ENCODE measurements at places on chromosomes 12 and 14.

- no peak for DNase-seq
- no peaks in the 10 kb centered on the region for H3K27me3 ChIP-seq
- no peaks in the 10 kb centered on the region for H3K36me3 ChIP-seq
Observed at GRCh38 chr12:64569923-64570691, 40.2 kb upstream of the RASSF3 start.

DNA sequence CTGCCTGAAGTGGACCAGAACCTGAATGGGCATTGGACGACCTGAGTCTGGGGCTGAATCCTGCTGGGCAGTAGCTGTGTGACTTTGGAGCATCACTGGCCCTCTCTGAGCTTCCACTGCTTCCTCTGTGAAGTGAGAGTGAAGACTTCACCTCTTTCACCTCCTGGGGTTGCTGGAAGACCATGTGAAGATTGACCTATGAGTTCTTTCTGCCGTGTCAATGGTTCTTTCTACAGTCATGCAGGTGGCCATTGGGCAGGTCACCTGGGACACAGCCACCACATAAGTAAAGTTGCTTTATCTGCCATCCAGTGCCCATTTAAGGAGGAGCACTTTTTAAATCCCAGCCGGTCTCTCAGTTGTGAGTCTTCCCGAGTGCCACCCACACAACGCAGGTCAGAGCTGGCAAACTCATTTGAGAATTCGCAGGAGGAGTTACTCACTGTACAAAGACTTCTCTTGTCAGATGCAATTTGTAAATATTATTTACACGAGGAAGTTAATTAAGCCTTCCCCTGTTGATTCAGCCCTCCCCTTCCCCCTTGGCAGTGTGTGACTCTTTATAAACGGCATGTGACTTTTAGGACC, 74.8 kb upstream of the TCL1B start:
- no peak overlapping the region for H3K4me3 ChIP-seq
- H3K27ac ChIP-seq, result no peak overlapping the region
- DNase-seq, result no peak
- no peaks in the 10 kb centered on the region for H3K4me1 ChIP-seq
- H3K36me3 ChIP-seq, result no peaks in the 10 kb centered on the region
- no peaks in the 10 kb centered on the region for H3K27me3 ChIP-seq

- no peaks in the 10 kb centered on the region for H3K27me3 ChIP-seq
- no peak for DNase-seq
- no peak overlapping the region for H3K27ac ChIP-seq
- no peaks in the 10 kb centered on the region for H3K4me1 ChIP-seq
- no peak overlapping the region for H3K4me3 ChIP-seq
Observed at GRCh38 chr12:75823475-75823874, 208.1 kb downstream of the PHLDA1 start.

- no peaks in the 10 kb centered on the region for H3K36me3 ChIP-seq
- H3K27ac ChIP-seq, result no peak overlapping the region
- DNase-seq, result peak; percentile 8
- no peaks in the 10 kb centered on the region for H3K4me1 ChIP-seq
Observed at GRCh38 chr12:116015525-116015924, 262.0 kb downstream of the MED13L start.

- H3K4me1 ChIP-seq, result peaks cover 16% of the 10 kb centered on the region
- H3K27ac ChIP-seq, result no peak overlapping the region
- no peak for DNase-seq
- no peaks in the 10 kb centered on the region for H3K27me3 ChIP-seq
Observed at GRCh38 chr12:93592641-93593406, 20.3 kb downstream of the SOCS2 start.

GRCh38 chr12:30923057-30923456, 3.5 kb upstream of the TSPAN11 start:
- no peak overlapping the region for H3K4me3 ChIP-seq
- no peak overlapping the region for H3K27ac ChIP-seq
- H3K4me1 ChIP-seq, result no peaks in the 10 kb centered on the region
- H3K27me3 ChIP-seq, result no peaks in the 10 kb centered on the region
- no peaks in the 10 kb centered on the region for H3K36me3 ChIP-seq

DNA sequence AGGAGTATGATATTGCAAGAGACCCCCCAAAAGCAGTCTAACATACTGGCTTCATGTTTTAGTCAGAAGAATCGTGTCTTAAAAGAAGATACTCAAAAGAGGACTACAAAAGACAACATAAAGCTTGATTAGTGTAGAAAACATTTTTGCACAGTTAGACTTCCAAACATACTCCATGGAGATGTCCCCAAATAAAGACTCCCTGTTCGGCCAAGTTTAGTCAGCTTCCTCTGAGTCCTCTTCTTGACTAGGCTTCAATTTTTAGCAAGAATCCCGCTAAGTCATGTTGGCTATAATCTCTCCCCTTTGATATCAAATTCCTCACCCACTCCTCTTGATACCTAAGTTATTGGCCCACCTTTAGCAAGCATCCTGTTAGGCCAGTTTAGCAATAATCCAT, 298.0 kb downstream of the RMST start:
- no peak for DNase-seq

GRCh38 chr12:76256904-76257303, 91.3 kb downstream of the BBS10 start:
- H3K27ac ChIP-seq, result no peak overlapping the region
- no peak overlapping the region for H3K4me3 ChIP-seq
- H3K36me3 ChIP-seq, result no peaks in the 10 kb centered on the region
- no peaks in the 10 kb centered on the region for H3K27me3 ChIP-seq

GRCh38 chr14:77782202-77782601, 17.7 kb upstream of the ADCK1 start:
- DNase-seq, result no peak
- no peaks in the 10 kb centered on the region for H3K4me1 ChIP-seq
- H3K36me3 ChIP-seq, result no peaks in the 10 kb centered on the region
- no peak overlapping the region for H3K4me3 ChIP-seq
- no peaks in the 10 kb centered on the region for H3K27me3 ChIP-seq

- no peaks in the 10 kb centered on the region for H3K36me3 ChIP-seq
- no peaks in the 10 kb centered on the region for H3K4me1 ChIP-seq
- no peak for DNase-seq
- no peaks in the 10 kb centered on the region for H3K27me3 ChIP-seq
- H3K27ac ChIP-seq, result no peak overlapping the region
Observed at GRCh38 chr14:57293866-57294837, 25.4 kb downstream of the AP5M1 start.

- no peaks in the 10 kb centered on the region for H3K27me3 ChIP-seq
- no peak overlapping the region for H3K4me3 ChIP-seq
- H3K27ac ChIP-seq, result no peak overlapping the region
Observed at GRCh38 chr14:66242001-66242400, 244.2 kb upstream of the CCDC196 start.

DNA sequence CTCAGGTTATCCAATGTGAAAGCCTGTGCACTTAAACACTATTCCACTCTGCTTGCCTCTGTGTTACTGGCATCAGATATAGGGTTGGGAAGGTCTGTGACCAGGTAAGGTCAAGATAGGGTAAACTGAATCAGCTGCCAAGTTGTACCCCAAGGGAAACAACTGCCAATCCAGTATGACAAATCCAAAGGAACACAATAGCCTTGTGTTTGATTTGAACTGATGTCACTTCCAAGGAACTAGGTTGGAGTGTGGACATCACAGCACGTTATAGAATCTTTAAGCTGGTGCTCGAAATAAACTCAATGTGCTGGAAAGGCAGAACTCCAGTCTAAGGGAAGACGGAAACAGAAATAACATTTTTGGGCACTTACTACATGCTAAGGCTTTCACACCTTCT, 223.4 kb upstream of the BTG1 start:
- no peak overlapping the region for H3K4me3 ChIP-seq
- no peaks in the 10 kb centered on the region for H3K27me3 ChIP-seq
- H3K27ac ChIP-seq, result no peak overlapping the region
- no peak for DNase-seq

DNA sequence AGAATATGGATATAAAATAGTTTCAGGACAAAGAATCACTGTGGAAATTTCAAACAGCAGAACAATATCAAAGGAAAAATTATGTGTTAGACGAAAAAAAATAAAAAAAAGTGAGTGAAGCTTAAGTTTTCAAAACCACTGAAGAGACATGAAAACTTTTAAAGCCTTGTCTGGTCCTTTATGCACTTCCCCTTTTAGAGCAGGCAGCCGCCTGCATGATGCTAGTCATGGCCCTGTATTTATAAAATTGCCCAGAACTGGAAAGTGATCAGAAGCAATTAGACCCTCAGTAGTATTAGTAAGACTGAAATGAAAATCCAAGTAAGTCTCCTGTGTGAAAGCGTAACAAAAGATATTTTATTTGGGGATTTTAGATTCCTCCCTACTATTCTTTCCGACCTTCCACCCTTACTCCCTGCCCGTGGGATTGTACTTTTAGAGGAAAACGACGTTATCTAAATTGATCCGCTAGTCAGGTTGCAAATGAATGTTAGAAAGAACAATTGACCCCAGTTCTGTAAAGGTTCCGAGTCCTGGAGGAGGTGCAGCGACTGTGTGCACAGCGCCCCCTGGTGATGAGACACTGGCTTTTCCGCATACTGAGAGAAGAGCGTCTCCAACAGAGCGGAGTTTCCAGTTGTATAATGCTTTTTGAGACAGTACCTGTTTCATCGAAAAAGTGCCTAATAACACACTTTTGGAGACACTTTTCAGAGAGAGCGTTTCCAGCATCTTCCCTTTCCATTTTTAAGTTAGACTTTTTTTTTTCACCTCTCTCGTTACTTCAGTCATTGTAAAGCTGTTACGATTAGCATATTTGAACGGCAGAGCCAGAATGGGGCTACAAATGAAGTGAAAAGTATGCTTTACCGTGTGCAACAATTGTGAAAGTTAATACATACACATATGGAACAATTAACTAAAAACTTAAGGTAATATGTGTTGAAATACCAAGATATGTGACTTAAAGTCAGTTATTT, 12.4 kb downstream of the MGST1 start:
- H3K27ac ChIP-seq, result no peak overlapping the region
- DNase-seq, result peak; percentile 61
- H3K4me3 ChIP-seq, result no peak overlapping the region
- H3K27me3 ChIP-seq, result no peaks in the 10 kb centered on the region
- no peaks in the 10 kb centered on the region for H3K4me1 ChIP-seq
- no peaks in the 10 kb centered on the region for H3K36me3 ChIP-seq

GRCh38 chr14:79278798-79279644, 932.3 kb downstream of the DIO2 start:
- H3K36me3 ChIP-seq, result no peaks in the 10 kb centered on the region
- peak; percentile 87 for DNase-seq
- H3K4me3 ChIP-seq, result peak overlapping the region; percentile 59
- H3K27ac ChIP-seq, result no peak overlapping the region
- no peaks in the 10 kb centered on the region for H3K27me3 ChIP-seq

- H3K27ac ChIP-seq, result no peak overlapping the region
- H3K36me3 ChIP-seq, result no peaks in the 10 kb centered on the region
- DNase-seq, result no peak
- H3K4me3 ChIP-seq, result no peak overlapping the region
Observed at GRCh38 chr14:55306938-55307589, 35.8 kb downstream of the FBXO34 start.

DNA sequence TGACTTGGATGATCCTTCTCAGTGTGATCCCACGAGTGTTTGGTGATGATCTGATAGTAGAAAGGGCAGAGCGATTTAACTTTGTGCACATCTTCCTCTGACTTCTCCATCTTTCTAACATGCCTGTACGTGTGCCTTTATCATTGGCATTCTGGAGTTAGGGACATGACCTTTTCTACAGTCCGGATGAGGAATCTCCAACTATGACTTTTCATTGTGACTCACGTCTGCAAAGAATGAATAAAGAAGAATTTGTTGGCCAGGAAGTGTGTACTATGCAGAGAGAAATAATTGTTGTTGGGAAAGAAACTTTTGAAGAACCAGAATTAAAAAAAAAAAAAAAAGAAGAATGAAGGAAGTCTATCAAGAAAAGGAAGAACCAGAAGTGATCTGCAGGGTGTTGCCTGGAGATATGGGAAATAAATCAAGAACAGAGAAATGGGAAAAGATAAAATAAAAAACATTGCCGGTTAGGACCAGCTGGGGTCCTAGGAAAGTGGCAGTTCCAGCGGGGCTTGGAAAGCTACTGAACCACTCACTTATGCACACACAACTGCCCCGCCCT, 25.3 kb downstream of the PPFIBP1 start:
- H3K4me3 ChIP-seq, result no peak overlapping the region
- no peaks in the 10 kb centered on the region for H3K36me3 ChIP-seq
- H3K27ac ChIP-seq, result no peak overlapping the region
- no peaks in the 10 kb centered on the region for H3K4me1 ChIP-seq

DNA sequence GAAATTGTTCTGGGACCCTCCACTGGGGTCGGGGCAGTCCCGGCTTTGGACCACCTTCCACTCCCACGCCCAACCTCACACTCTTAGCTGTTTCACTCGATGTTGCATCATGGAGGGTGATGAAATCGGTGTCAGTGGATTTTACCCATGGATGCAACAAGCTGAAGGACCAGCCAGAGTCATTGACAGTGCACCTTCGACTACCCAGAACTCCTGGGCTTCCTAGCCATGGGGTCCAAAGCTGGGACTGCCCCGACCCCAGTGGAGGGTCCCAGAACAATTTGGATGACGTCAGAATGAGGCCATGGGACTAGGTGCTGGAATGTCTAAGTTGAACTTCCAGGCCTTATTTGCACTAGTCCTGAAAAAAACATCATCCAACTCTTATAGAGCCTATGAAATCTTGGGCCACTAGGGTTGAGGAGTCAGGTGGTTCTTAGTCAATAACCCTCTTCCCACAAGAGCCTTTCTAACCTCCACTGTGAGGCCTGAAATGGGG, 882 bp upstream of the IL23A start:
- H3K36me3 ChIP-seq, result no peaks in the 10 kb centered on the region
- H3K27ac ChIP-seq, result peak overlapping the region; percentile 99

DNA sequence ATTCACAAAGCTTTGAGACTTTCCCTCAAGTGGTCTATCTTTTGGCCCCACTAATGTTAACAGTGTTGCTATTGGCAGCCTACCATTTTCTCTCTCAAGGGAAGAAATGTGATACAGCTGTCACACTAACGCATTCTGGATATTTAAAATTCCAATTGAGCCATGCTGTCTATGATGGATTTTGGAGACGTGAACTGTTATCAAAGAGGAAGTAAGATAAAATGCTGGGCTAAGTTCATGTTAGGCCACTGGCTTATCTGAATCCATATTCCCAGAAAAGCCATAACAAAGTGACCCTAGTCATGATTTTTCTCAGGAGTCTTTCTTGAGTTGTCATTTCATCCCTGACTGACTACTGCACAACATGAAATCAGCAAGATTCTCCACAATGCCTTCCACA, 200.2 kb downstream of the PHLDA1 start:
- no peak overlapping the region for H3K27ac ChIP-seq
- no peaks in the 10 kb centered on the region for H3K4me1 ChIP-seq
- H3K4me3 ChIP-seq, result no peak overlapping the region
- no peaks in the 10 kb centered on the region for H3K36me3 ChIP-seq
- no peak for DNase-seq

GRCh38 chr12:112513471-112513870, 94.7 kb downstream of the PTPN11 start:
- no peak overlapping the region for H3K4me3 ChIP-seq
- no peaks in the 10 kb centered on the region for H3K4me1 ChIP-seq
- no peak overlapping the region for H3K27ac ChIP-seq
- no peaks in the 10 kb centered on the region for H3K36me3 ChIP-seq
- DNase-seq, result no peak

Measured in MM.1S (cell line).